ENCODE measurements at places on chromosomes 4 and X.
A peak's percentile ranks its signal among the peaks of the same experiment; 100 is the strongest.

GRCh38 chr4:172822331-172822730 lies 346.3 kb upstream of the GALNT7 start:
- no peak for DNase-seq

DNA sequence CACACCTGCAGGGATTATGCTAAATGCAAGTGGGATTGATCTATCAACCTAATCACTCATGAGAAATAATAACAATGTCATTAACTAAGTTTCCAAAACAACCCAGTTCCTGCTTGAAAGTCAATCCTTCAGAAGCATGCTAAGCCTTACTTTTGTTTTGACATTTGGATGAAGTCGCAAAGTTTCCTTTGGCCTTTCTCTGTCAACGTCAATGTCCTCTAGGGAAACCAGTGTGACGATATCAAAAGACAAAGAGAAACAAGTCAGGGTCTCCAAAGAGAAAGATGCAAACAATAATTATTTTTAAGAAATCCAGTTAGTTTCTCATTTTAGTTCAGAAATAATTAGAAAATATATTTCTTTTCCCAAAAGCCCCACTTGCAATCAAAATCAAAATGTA lies 86.7 kb upstream of the SRD5A3 start:
- no peak for DNase-seq

DNA sequence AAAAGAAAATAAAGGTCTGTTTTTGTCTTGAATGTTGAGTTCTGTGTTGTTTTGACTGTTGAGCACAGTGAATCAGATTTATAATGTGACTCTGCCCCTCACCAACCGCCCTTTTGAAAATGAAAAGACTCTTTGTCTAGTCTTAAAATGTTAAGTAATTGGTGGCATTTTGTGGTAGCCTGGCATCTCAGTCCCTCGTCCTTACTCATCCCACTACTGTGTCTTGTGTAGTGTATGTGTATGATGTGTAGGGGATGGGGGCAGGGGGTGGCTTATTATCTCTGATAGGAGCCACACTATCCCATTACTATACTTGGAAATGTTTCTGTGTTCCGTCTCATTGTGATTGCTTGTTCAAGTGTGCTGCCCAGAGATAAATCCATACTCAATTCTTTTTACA lies 12.2 kb downstream of the KLHL34 start:
- no peak for DNase-seq

- DNase-seq, result no peak
Observed at GRCh38 chr4:8221476-8221875, 22.4 kb downstream of the SH3TC1 start.

DNA sequence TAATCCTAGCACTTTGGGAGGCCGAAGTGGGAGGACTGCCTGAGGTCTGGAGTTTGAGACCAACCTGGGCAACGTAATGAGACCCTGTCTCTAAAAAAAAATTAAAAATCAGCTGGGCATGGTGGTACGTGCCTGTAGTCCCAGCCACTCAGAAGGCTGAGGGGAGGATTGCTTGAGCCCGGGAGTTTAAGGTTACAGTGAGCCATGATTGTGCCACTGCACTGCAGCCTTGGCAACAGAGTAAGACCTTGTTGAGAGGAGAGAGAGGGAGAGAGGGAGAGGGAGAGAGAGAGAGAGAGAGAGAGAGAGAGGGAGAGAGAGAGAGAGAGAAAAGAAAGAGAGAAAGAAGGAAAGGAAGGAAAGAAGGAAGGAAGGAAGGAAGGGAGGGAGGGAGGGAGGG lies 144.9 kb downstream of the RASL11B start:
- no peak for DNase-seq

DNA sequence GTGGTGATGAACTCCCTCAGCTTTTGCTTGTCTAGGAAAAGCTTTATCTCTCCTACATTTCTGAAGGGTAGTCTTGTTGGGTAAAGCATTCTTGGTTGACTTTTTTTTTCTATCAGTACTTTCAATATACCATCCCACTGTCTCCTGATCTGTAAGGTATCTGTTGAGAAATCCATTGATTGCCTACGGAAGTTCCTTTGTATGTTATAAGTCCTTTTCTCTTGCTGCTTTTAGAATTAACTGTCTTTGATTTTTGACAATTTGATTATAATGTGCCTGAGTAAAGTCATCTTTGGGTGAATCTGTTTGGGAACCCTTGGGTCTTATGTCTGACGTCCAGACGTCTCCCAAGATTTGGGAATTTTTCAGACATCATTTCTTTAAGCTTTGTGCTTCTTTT lies 30.8 kb downstream of the SCLT1 start:
- no peak for DNase-seq

- no peak for DNase-seq
Observed at GRCh38 chr4:122633211-122633610, 12.3 kb upstream of the IL21 start.

DNA sequence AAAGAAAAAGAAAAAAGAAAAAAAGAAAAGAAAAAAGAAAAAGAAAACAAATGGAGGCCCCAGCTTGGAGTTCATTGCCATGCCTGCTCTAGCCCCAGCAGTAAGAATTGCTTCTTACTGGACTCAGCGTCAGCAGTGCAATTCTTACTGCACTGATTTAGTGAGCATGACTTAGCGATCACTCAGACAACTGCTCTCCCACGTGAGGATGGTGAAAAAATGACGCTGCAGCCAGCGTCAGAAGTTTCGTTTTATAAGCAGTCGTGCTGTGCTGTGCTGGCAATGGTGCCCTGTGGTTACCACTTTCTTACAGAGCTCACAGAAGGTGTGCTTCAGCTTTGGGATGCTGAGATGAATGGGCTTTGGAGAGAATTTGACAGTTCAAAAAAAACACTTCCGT lies 68.3 kb upstream of the DDX3X start:
- DNase-seq, result peak; percentile 47

DNA sequence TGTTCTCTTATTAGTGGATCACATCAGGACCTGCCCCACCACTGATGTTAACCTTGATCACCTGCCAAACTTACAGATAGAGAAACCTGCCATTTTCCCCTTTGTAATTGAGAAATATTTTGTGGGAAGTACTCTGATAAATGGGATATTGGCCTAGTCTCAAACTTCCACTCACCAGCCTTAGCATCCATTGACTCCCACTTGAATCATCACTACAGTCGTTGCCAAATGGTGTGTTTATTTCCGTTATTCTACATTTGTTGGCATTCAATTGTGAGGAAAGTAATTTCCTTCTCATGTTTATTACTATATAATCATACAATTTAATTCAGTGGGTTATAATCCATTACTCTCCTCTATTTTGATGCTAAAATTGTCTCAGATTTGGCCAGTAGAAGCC lies 156.4 kb upstream of the CXCL13 start:
- DNase-seq, result no peak

DNA sequence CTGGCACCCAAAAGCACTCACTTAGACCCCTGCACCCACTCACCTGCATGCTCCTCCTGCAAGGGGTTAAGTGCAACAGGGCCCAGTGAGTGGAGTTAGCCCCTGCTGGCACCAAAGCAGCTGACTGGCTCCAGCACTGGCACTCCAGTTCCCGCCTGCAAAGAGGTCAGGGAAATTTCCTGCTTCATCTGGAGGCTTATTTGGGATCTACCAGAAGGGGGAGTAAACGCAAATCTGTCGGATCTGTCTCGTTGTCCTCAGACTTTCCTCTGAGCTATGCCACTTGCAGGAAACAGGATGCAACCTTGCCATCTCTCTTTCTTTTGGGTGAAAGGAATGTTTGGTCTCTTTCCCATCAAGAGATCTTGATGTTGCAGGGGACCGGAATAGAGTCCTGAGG lies 435.6 kb downstream of the PCDH10 start:
- DNase-seq, result no peak

- no peak for DNase-seq
Observed at GRCh38 chr4:116880625-116881024, 204.8 kb downstream of the TRAM1L1 start.

GRCh38 chrX:48597353-48598264 lies at the start of gene WDR13:
WDR13 (plus strand) TSS chrX:48597492; CDS start chrX:48597997, 505 bp downstream.
- DNase-seq, result peak; percentile 88

DNA sequence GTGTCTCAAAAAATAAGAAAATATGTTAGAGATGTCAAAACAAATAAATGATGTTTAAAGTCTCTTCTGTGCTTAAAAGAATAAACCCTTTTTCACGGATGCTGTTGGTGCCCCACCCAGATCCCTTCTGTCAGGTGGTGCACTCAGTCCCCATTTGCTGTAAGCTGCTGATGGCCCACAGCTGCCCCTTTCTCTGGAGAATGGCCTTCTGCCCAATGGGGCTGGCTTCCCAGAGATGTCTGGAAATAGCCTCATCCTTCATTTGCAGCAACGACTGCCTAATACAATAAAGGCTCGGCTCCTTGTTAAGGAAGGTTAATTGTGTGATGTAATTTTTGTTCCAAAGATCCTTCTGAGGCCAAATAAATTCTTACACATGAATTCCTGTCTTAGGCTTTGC lies 31.8 kb downstream of the ETNPPL start:
- DNase-seq, result no peak
